ENCODE measurements at places on chromosomes 5 and 9. TPM values are rescaled to one million over a fixed set of nuclear protein-coding genes. Genes with fewer than 3 reads are reported as not detected.

Gene OR13C5
- total RNA-seq: not detected

Gene CTXN3
- not detected for total RNA-seq

Gene ELAVL2
- total RNA-seq: not detected

Gene SLC34A3
- total RNA-seq: not detected

Gene DMRT3
- total RNA-seq: not detected

Gene BNC2
- total RNA-seq: 2.5 TPM

Gene QRFP
- total RNA-seq: not detected

Gene EIF4E1B
- total RNA-seq: 0.10 TPM

Gene FRMPD1
- not detected for total RNA-seq

Gene ATOX1
- total RNA-seq: 18.1 TPM

Gene RXRA
- 11.2 TPM for total RNA-seq

Gene ENTPD2
- not detected for total RNA-seq

Gene CDC25C
- total RNA-seq: 1.2 TPM

Data from mononuclear cell (primary cell).